ENCODE measurements at places on chromosomes 11 and 22.

- DNase-seq = no peak
Observed at GRCh38 chr11:19912115-19912957, 199.7 kb downstream of the NAV2 start.

- no peak for DNase-seq
Observed at GRCh38 chr11:94544646-94545263, 1.0 kb downstream of the FUT4 start.

DNA sequence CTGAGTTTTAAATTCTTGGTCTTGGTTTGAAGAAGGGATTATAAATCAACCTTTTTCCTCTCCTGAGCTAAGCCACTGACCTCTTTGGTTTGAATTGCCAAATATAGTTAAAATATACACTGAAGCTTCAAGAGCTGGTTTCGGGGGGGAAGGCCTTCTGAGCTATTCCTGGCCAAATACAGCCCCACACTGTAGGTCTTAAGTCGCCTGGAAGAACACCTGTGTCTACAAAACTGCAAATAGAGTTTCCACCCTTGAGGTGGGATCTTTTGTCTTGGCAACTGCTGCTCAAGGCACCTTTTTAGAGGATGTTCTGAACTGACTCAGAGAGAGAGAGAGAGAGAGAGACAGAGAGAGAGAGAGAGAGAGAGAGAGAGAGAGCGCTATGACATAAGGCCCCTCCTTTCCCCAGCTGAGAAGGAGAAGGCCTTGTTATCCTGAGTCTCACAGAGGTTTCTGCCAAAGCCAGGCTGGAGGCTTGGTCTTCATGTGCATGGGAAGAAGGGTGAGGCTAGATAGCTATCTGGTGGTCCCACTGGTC lies 5.5 kb downstream of the ADM start:
- DNase-seq = no peak

- DNase-seq = no peak
Observed at GRCh38 chr11:11250470-11250869, 102.6 kb downstream of the CSNK2A3 start.

DNA sequence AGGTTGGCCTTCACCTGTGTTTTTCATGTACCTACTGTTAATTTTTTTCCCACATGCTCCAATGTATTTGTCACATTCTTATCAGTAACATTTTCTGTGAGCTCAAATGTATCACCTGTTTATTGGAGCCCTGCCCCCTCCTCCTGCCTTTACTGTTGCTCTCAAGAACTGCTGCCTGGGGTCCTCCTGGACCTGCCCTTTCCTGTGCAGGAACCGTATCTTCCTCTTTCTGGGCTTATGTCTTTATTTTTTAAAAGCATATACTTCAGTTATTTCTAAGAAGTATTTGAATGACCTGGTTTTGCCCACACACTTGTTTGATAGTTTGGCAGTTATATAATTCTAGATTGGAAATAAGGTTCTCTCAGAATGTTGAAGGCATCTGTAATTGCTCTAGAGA lies 5.9 kb downstream of the FAM118B start:
- DNase-seq = no peak

DNA sequence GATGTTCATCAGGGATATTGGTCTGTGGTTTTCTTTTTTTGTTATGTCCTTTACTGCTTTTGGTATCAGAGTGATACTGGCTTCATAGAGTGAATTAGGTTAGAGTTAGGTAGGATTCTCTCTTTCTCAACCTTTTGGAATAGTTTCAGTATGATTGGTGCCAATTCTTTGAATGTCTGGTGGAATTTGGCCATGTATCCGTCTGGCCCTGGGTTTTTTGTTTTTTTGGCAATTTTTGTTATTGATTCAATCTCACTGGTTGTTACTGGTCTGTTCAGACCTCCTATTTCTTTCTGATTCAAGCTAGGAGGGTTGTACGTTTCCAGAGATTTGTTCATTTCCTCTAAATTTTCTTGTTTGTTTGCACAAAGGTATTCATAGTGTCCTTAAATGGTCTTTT lies 54.4 kb downstream of the ATXN10 start:
- no peak for DNase-seq

- no peak for DNase-seq
Observed at GRCh38 chr11:18312663-18313420, 9.1 kb downstream of the HPS5 start.

GRCh38 chr11:128695539-128696221 lies 1.8 kb downstream of the FLI1 start:
- no peak for DNase-seq

DNA sequence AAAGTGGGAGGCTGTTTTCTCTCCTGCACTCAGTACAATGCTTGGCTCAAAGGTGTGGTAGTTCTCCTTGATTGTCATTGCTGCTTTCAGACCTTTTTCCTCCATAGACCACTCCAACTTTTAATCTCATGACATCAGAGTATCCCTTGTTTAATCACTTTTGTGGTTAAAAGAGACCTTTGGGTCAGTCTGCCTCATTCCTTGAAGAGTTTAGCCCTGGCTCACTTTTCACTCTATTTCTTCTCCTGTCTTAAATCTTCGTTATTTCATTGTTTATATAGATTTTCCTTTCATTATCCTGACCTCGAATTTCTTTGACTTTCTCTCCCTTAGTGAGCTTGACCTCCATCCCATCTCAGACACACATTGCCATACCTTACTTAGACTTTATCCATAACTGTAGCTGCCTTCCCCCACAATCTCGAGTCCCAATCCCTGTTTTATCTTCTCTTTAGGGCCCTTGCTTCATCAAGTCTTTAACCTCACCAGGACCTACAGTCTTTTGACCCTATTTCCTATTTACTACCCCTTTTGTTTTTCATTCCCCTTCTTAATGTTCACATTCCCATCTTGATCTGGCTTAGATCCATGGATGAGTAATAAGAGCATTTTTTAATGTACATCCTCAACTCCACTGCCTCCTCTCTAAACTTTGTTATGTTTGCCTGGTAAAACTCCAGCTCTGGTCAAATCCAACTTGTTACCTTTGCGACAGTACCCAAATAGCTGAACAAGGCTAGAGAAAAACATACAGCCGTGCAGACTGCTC lies 9.5 kb downstream of the ATXN10 start:
- no peak for DNase-seq

DNA sequence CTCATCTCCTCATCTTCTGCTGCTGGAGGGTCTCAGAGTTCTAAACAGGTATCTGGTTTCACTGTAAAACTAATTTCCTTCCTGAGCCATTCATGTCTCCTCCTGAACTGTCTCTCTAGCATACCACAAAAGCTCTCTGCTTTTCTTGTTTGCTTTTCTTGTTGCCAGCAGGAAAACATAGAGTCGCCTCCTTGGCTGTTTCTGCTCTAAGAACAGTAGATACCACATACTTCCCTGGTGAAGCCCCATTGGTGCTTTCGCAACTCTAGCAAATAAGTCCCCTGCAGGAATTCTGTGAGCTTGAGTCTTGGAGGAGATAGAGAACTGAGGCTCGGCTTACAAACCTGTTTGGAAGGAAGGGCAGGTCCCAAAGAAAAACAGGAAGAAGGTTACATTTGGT lies 7.0 kb downstream of the DIXDC1 start:
- no peak for DNase-seq

GRCh38 chr11:35237860-35238715 lies 99.1 kb downstream of the CD44 start:
- DNase-seq = no peak

DNA sequence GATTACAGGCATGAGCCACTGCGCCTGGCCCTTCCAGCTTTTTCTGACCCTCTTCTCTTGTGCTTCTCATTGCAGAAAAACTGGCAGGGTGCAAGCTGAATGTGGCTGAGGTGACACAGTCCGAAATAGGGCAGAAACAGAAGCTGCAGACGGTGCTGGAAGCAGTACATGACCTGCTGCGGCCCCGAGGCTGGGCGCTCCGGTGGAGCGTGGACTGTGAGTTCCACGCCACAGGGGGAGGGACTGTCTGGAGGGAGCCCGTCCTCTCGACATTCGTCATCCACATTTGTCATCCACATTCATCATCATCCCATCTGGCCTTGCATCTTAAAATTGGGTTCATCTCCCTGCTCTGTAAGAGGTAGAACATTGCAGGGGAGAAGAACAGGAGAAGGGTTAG lies 49.3 kb upstream of the PARVG start:
- DNase-seq = no peak

DNA sequence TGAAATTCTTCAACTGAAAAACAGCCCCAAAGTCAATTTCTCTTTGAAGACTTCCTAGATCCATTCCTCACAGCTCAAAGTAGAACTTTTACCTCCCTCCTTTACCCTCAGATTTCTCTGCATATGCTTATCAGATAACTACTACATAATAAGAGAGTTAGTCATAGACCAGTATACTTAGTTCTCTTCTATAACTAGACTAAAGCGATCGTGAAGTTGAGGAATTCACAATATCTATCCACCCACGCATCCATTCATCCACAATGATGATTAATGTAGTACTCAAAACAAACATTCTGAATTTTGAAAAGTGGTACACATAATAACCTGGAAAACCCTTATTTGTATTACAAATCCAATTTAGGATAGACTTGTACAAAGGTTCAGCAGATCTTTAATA lies 800.9 kb upstream of the TENM4 start:
- DNase-seq = no peak

DNA sequence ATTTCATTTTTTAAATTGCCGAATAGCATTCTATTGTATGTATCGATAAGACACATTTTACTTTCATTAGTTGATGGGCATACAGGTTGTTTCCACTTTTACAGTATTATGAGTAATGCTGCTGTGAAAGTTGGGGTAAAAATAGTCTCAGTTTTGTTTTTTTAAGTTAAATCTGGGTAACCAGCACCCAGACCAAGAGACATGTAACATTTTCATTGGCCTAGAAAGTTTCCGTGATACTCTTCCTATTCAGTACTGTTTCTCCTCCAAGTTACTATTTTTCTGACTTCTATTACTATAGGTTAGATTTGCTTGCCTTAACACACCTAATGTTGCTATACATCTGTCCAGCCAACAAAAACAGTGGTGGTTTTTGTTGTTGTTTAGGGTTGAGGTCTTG lies 12.3 kb downstream of the IPO7 start:
- no peak for DNase-seq

GRCh38 chr22:38455076-38455529 lies at the start of gene KCNJ4:
TSS of gene KCNJ4 (minus strand) at chr22:38455199. CDS start at chr22:38428132, 27,067 bp downstream.
- no peak for DNase-seq

DNA sequence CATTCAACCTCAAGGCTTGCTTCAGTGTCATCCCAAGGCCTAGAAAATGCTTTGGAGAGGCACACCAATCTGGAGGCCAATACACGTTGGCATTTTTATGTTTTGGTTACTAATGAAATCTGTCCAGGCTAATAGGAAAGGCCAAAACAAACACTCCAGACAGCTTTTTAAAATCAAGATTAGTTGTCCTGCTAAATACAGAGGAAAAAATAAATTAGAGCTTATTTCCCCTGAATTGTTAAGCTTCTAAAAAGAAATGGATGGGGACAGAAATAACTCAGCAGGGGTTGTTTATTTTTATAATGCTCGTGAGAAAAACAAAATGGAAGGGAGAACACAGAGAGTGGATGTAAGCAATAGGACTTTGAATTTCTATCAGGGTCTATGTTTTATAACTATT lies 438.5 kb upstream of the LRRC4C start:
- no peak for DNase-seq

DNA sequence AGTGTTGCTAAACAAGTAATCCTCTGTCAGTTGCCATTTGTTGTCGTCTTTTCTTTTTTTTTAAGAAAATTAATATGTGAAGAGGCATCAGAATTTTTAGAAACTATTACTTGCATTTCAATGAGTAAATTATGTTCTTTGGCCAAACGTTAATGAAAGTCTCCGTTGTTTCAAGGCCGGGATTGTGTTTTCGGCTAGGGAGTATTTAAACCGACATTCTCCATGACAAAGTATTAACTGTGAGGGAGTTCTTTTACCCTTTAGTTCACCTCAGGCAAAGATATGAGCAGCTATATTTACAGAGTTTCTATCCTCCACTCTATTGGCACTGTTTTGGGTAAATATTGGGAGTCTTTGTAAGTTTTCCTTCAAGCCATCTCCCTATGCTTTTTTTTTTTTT lies 668.9 kb downstream of the METTL15 start:
- DNase-seq = no peak

Data from H54 (cell line).